ENCODE measurements at places on chromosomes 4 and X.

- no peaks in the 10 kb centered on the region for H3K4me1 ChIP-seq
- H3K27me3 ChIP-seq = no peaks in the 10 kb centered on the region
- DNase-seq = peak; percentile 21
- H3K36me3 ChIP-seq = peaks cover 21% of the 10 kb centered on the region
Observed at GRCh38 chrX:2628751-2629315, 62.3 kb upstream of the CD99 start.

GRCh38 chr4:8035371-8035780 is 95.7 kb upstream of the AFAP1 start:
- no peak overlapping the region for H3K27ac ChIP-seq
- no peaks in the 10 kb centered on the region for H3K36me3 ChIP-seq
- no peak overlapping the region for H3K4me3 ChIP-seq

DNA sequence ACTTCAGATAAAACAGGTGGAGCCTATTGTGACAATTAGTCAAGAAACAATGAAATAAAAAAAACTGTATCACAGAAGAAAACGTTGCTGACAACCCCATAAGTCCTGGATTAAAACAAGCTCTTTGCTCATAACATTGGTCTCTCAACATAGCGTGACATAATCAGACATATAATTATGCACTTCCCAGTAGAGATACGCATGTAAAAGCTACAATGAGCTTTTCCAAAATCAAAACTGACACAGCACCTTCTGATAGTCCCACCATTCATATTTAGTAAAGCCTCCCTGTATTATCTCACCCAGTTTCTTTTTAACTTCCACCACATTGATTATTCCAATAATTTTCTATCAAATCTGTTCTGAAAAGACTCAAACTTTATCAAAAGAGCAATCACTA is 372.1 kb upstream of the SMIM31 start:
- no peak overlapping the region for H3K27ac ChIP-seq
- H3K27me3 ChIP-seq = peaks cover 4% of the 10 kb centered on the region
- DNase-seq = no peak
- H3K4me3 ChIP-seq = no peak overlapping the region
- H3K36me3 ChIP-seq = no peaks in the 10 kb centered on the region

GRCh38 chr4:120443116-120443515 is 376.5 kb upstream of the MAD2L1 start:
- H3K36me3 ChIP-seq = no peaks in the 10 kb centered on the region
- no peak overlapping the region for H3K27ac ChIP-seq
- no peaks in the 10 kb centered on the region for H3K4me1 ChIP-seq
- no peaks in the 10 kb centered on the region for H3K27me3 ChIP-seq
- H3K4me3 ChIP-seq = no peak overlapping the region
- DNase-seq = no peak

DNA sequence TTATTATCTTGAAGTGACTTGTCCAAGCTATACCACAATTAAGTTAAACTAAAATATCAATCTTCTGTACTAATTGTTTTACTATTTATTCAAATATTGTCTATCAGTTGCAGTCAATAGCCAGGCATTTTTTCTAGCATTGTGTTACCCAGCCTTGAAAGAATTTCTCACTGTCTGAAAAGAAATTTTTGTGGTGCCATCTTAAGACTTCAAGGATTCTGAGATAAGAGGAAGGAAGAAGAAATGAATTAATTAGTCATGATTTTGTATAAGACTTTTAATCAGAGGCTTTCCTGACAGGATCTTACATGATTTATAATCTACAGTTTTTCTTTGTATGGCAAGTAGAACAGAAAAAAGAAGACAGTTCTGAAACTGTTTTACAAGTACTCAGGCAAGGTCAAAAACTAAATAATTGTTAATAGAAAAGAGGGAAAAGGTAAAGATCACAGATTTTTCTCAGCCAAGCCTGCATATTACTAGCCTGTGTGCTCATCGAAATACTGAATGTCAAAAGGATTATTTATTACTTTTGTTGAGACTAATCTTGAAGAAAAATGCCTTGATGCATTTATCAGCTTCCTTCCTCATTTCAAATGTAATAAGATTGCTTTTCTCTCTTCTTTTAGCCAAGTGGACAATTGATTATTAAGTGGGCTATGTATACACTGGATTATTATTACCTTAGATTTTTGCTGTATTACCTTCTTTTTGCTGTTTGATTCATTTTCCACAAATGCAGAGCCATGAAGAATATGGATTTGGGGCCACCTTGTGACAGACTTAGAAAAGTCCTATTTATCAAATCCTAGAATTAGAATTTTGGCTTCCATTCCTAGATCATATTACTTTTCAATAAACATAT is 53.8 kb downstream of the CXCL1 start:
- no peaks in the 10 kb centered on the region for H3K27me3 ChIP-seq
- H3K4me3 ChIP-seq = no peak overlapping the region
- no peak overlapping the region for H3K27ac ChIP-seq
- DNase-seq = no peak

GRCh38 chrX:110142096-110142495 is 139.2 kb downstream of the TMEM164 start:
- no peak for DNase-seq
- no peaks in the 10 kb centered on the region for H3K4me1 ChIP-seq
- H3K27ac ChIP-seq = no peak overlapping the region
- no peaks in the 10 kb centered on the region for H3K36me3 ChIP-seq

DNA sequence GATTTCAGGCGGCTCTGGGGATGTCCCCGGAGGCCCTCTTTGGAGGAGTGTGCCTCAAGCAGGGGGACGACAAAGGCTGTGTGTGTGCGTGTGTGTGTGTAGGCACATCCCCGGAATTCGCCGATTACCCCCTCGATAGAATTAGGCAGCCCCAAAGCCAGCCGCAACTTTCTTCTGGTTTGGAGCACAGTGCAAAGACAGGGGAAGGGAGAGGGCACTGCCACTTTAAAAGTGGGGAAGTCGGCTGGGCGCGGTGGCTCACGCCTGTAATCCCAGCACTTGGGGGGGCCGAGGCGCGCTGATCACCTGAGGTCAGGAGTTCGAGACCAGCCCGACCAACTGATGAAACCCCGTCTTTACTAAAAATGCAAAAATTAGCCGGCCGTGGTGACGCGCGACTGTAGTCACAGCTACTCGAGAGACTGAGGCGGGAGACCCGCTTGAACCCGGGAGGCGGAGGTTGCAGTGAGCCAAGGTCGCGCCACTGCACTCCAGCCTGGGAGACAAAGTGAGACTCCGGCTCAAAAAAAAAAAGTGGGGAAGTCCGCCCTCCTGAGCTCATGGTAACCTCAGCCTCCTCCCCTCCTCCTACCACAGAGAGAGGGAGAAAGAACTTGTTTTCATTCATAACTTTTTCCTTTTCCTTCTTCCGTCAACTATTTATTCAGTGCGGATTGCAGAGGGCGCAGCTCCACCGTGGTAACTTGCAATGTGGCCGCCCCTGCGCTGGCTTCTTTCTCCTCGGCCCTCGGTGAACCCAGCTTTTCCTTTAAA is 2.4 kb downstream of the SPRY1 start:
- H3K4me3 ChIP-seq = peak overlapping the region; percentile 60
- peaks cover 23% of the 10 kb centered on the region for H3K4me1 ChIP-seq
- no peaks in the 10 kb centered on the region for H3K27me3 ChIP-seq

- peaks cover 31% of the 10 kb centered on the region for H3K4me1 ChIP-seq
- peaks cover 84% of the 10 kb centered on the region for H3K27me3 ChIP-seq
- no peak within 1 kb of the TSS for H3K27ac ChIP-seq
- DNase-seq = peak; percentile 18
Observed at GRCh38 chr4:4859325-4859798, at the start of gene MSX1. MSX1 (plus strand) TSS chr4:4859665; CDS start chr4:4859900, 235 bp downstream.

GRCh38 chr4:2305766-2306501 is 44.0 kb upstream of the MXD4 start:
- H3K4me1 ChIP-seq = no peaks in the 10 kb centered on the region
- H3K27ac ChIP-seq = no peak overlapping the region
- H3K36me3 ChIP-seq = no peaks in the 10 kb centered on the region
- H3K4me3 ChIP-seq = no peak overlapping the region
- H3K27me3 ChIP-seq = no peaks in the 10 kb centered on the region
- no peak for DNase-seq

DNA sequence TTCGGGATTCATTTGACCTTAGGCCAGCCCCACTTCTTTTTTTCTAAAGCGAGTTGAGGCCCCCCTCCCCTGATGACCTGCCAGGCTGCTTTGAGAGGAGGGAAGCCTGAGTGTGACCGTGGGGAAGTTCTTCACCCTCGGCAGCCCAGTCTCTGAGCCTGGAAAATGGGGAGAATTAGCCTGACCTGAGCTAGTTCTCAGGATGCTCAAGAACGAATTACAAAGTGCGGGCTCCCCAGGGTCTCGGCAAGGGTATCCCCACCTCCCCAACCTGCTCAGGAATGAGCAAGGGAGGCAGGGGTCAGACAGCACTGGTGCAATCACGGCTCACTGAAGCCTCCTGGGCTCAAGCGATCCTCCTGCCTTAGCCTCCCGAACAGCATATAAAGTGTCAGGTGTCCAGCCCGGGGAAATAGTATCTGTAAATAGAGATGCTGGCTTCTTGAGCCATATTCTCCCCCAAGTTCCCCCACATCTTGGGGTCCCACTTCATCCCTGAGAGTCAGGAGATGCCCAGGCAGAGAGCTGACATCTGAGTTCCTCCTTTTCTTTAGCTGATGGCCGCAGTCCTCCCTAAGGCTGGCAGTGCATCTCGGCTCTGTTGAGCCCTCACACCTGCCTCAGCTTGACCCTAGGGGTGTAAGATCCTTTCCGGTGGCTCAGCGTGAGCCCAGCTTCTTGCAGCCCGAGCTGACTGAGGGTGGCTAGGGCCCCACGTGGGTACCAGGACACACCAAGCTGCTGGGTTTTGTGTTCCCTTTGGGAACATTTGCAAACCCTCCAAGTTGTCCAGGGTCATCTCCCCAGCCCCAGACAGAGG is 1.6 kb downstream of the DUSP9 start:
- no peaks in the 10 kb centered on the region for H3K36me3 ChIP-seq
- H3K4me1 ChIP-seq = peaks cover 6% of the 10 kb centered on the region
- no peak overlapping the region for H3K27ac ChIP-seq
- no peak for DNase-seq
- no peak overlapping the region for H3K4me3 ChIP-seq

- peak overlapping the region; percentile 78 for H3K4me3 ChIP-seq
- DNase-seq = no peak
- H3K4me1 ChIP-seq = peaks cover 15% of the 10 kb centered on the region
- peaks cover 16% of the 10 kb centered on the region for H3K36me3 ChIP-seq
Observed at GRCh38 chr4:2961811-2962441, 1.3 kb downstream of the NOP14 start.

- no peak overlapping the region for H3K4me3 ChIP-seq
- no peaks in the 10 kb centered on the region for H3K27me3 ChIP-seq
- H3K4me1 ChIP-seq = no peaks in the 10 kb centered on the region
- DNase-seq = no peak
- H3K27ac ChIP-seq = no peak overlapping the region
Observed at GRCh38 chr4:118760493-118760892, 75.3 kb downstream of the METTL14 start.

DNA sequence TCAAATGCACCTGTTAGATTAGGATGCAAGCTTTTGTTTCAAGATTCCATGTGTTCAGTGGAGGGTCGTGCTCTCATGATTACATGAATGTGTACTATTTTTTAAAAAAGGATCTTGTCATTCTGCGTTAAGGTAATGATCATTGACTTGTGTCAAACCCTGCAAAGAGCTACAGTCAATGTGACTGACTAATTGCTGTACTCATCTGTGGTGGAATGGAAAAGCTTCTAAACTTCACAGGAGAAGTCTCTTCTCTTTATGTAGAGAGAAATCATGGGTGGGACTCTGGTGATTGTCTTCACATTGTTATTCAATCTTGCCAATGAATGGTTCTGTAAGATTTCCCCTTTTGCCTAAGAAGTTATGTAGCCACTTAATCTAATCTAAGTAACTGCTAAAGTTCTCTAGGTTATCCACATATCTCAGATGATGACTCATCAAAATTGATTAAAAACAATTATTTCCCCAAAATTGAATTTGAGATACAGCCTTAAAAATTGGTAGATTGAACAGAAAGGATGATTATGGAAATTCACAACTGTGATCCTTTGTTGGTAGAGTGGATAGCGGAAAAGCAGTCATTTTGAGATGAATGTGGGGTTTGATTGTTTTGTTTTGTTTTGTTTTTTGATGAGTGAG is 6.7 kb downstream of the MAGEE1 start:
- peaks cover 8% of the 10 kb centered on the region for H3K4me1 ChIP-seq
- DNase-seq = no peak
- no peaks in the 10 kb centered on the region for H3K27me3 ChIP-seq
- H3K36me3 ChIP-seq = no peaks in the 10 kb centered on the region
- no peak overlapping the region for H3K4me3 ChIP-seq

- no peak for DNase-seq
- no peak overlapping the region for H3K27ac ChIP-seq
- no peaks in the 10 kb centered on the region for H3K27me3 ChIP-seq
- H3K36me3 ChIP-seq = no peaks in the 10 kb centered on the region
- H3K4me1 ChIP-seq = no peaks in the 10 kb centered on the region
Observed at GRCh38 chrX:111360839-111361238, 51.2 kb downstream of the DCX start.

- no peaks in the 10 kb centered on the region for H3K36me3 ChIP-seq
- no peak overlapping the region for H3K27ac ChIP-seq
- no peaks in the 10 kb centered on the region for H3K4me1 ChIP-seq
- H3K27me3 ChIP-seq = no peaks in the 10 kb centered on the region
Observed at GRCh38 chr4:145525291-145525740, 43.7 kb downstream of the SMAD1 start.

DNA sequence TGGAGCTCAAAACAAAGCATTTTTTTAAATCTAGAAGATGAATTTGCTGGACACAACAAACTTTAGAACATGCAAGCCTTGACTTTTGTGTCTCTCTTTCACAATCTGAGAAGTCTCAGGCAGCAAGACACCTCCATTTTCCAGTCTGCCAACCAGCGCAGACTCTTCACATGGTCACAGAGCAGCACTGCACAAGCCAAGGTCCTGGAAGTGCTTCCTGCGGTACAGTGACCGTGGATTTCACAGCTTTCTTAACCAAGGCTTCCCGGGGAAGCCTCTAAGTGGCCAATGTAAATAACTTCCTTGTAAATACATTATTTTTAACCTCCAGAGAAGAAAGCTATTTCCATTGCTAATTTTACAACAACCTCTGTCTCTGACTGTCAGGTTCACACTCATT is 31.2 kb downstream of the ZNF827 start:
- H3K27me3 ChIP-seq = no peaks in the 10 kb centered on the region
- DNase-seq = no peak
- H3K4me3 ChIP-seq = no peak overlapping the region
- H3K4me1 ChIP-seq = no peaks in the 10 kb centered on the region

DNA sequence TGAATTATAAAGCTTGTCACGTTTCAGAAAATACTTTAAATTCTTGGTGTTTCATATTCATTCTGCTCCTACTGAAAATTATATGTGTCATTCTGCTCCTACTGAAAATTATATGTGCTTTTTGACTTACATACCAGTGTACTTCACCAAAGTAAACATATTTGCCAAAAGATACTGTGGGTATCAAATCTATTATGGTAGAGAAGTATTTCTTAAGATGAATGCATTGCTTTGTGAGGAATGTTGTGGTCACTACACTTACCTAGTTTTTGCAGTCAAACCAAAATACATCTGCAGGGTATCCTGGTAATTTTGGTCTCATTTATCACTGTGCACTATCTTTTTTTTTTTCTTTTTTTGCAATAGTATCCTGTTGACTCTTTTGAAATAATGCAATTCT is 287.7 kb upstream of the MAD2L1 start:
- DNase-seq = no peak
- no peak overlapping the region for H3K4me3 ChIP-seq
- no peaks in the 10 kb centered on the region for H3K4me1 ChIP-seq
- H3K36me3 ChIP-seq = no peaks in the 10 kb centered on the region
- no peaks in the 10 kb centered on the region for H3K27me3 ChIP-seq

GRCh38 chr4:98343626-98344025 is 82.4 kb downstream of the RAP1GDS1 start:
- no peak overlapping the region for H3K4me3 ChIP-seq
- no peak for DNase-seq
- H3K27me3 ChIP-seq = no peaks in the 10 kb centered on the region
- no peaks in the 10 kb centered on the region for H3K4me1 ChIP-seq
- no peak overlapping the region for H3K27ac ChIP-seq
